CD4-positive, alpha-beta T cell treated with Interleukin-1 beta for 1 hour (primary cell): ENCODE measurements at places on chromosomes 1 and 21.

GRCh38 chr1:111592389-111593361 is 26.9 kb upstream of the RAP1A start:
- peak; percentile 86 for DNase-seq

- no peak for DNase-seq
Measured at GRCh38 chr1:7346600-7347570, 424.2 kb upstream of the VAMP3 start.

GRCh38 chr1:37036667-37037053 is 2.3 kb upstream of the GRIK3 start:
- no peak for DNase-seq

- no peak for DNase-seq
Measured at GRCh38 chr1:66073388-66073787, 280.7 kb downstream of the PDE4B start.

DNA sequence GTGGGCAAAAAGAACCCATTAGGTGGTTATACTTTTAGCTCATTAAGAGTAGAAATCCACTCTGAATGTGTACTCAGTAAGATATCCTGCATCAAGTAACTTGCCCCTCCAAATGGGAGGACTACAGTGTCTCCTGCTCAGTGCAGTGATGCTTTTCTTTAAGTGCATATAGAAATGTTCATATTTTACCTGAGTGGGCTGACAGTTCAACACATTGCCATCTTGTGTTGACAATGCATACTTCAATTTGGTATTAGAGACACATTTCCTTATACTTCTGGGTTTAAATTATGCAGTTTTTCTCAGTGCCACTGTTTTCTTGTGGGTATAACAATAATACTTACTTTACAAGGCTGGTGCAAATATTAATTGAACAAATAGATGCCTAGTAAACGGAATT is 318.6 kb upstream of the TMPRSS15 start:
- DNase-seq = no peak

GRCh38 chr1:194919146-194919545 is 1689.1 kb downstream of the KCNT2 start:
- no peak for DNase-seq

DNA sequence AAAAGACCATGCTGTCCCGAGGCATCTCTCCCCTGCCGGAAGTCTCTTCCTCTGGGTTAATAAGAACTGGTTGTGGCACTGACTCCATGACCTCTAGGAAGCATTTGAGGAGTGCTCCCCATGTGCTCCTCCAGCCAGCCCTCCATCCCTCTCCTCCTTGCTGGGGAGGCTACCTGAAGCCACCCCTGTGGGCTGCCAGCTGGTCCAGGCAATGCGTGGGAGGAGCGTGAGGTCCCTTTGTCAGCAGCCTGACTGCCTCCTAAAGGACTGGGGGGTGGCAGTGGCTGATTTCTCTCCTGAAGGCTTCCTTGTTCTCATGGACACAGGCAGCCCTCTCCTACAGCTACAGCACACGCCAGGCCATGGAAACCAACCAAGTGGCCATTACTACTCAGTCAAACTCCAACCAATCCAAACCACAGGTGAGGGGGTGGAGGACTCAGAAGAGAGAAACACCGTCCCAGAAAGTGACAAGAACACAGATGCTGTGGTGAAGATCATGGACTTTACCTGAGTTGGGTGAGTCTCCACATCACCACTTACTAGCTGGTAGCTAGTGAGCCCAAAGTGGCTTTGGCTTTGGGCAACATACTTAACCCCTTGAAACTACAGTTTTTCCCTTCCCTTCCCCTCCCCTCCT is 35.2 kb downstream of the NENF start:
- DNase-seq = no peak

- DNase-seq = no peak
Measured at GRCh38 chr1:74474585-74474984, 37.8 kb downstream of the LRRC53 start.

- DNase-seq = peak; percentile 2
Measured at GRCh38 chr21:30434033-30434631, 4.1 kb downstream of the KRTAP13-4 start.

DNA sequence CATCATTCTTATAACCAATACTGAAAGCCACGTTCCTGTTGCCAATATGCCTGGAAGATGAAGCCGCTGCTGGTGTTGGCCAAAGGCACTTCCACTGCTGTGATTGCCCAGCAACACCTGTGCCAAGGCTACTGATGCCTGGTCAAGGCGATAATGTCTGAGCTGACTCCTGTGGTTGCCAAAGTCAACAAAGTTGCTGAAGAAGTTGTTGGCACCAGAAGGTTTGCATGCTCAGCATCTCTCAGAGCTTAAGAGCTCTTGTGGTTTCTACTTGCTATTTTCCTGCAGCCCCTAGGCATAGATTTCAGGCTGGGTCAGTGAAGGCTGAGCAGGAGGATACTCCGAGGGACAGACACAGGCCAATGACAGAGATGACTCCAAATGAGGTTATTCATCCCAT is 63.4 kb upstream of the RAB3GAP2 start:
- DNase-seq = no peak

DNA sequence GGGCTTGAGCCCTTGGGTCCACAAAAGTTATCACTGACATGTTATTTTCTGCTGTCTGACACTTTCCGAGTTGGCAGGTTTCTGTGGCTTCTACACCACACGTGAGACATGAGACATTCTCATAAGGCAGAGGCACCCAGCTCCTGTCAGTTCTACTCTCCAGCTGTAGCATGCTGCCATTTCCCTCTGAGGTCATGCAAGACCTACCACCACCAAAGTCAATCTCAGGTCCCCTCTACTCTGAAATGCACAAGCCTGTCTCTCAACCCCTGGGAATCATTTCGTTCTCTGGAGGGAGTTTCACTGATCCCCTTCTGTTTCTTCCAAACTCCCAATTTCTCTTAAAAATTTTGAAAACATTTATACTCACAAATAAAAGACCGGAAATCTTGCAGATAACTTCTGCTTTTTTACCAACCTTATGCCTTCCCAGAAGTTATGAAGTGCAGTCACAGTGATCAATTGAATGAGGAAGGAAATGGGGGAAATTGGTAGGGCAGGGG is 39.5 kb upstream of the CR2 start:
- DNase-seq = peak; percentile 1

DNA sequence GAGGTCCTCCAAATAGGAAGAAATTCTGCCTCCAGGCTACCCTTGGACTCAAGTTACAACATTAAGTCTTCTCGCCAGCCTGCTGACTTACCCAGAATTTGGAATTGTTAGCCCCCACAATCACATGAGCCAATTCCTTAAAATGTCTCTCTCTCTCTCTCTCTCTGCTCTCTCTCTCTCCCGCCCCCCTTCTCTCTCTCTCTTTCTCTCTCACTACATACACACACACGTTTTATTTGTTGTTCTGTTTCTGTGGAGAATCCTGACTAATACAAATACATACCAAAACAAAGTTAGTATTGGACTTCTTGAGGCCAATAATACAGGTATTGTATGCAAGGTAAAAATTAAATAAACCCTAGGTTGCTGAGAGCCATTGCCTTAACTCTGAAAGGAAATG is 72.1 kb downstream of the TNFSF18 start:
- no peak for DNase-seq

DNA sequence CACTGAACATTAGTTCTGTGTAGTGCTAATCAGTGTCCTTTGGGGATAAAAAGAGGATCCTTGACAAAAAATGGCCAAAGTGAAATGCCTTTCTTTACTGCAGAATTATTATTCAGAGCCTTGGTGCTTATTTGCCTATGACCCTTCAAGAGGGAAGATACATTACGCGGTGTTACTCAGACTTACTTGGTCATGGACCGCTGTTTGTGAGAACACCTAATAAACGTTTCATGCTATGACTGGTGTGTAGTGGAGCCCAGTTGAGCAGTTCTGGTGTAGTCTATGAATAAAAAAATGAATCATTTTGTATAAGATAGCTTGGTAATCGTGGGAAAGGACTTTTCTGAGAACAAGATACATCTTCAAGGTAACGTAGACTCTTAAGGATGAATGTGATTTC is 8.3 kb downstream of the NFYC start:
- no peak for DNase-seq

- DNase-seq = no peak
Measured at GRCh38 chr1:241822846-241823245, 25.2 kb upstream of the EXO1 start.

GRCh38 chr1:65694933-65695332 is 97.8 kb upstream of the PDE4B start:
- no peak for DNase-seq
